ENCODE measurements at places on chromosomes 3 and 15. TPM values are rescaled to one million over a fixed set of nuclear protein-coding genes. Genes with fewer than 3 reads are reported as not detected.

The FAM174B gene
- total RNA-seq = 6.5 TPM

The P2RY13 gene
- not detected for total RNA-seq

The CEMIP gene
- 0.14 TPM for total RNA-seq

The LTF gene
- total RNA-seq = not detected

GRCh38 chr3:119924111-119925094, 142.5 kb downstream of the NR1I2 start:
- DNase-seq = no peak

DNA sequence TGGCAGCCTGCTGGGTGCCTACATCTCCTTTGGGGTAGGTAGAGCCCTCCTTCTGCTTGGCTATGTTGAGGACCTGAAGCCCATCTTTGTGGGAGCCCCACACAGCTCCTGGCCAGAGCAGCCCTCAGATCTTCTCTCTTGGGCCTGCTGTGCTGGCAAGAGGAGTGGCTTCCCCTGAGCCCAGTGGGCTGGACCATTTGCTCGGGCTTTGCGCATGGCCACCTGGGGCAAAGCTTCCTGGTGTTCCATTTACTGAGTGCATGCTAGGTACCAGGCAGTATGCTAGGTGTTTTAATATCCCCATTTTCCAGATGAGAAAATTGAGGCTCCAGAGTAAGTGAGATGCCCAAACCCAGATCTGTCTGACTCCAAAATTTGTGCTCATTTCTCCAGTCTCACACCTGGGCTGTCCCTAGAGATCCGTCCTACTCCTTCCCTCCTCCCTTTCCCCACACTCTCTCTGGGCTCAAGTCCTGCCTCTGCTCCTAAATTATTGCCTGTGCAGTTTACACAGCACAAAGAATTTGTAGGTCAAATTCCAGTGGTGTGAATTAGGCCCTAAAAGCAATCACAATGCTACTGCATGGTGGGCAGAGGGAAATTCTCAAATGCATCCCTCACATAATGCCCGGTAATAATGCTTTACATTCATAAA, 39.7 kb downstream of the SLC28A1 start:
- no peak for DNase-seq

GRCh38 chr3:126309861-126310655, 47.1 kb downstream of the KLF15 start:
- DNase-seq = no peak

- no peak for DNase-seq
These were observed at the start of gene ADCY5 for GRCh38 chr3:123448536-123449101. ADCY5 (minus strand) TSS chr3:123449090; CDS start chr3:123448545, 545 bp downstream.

- DNase-seq = no peak
These were observed 598.2 kb downstream of the NAALADL2 start for GRCh38 chr3:175457301-175457700.

GRCh38 chr3:72641684-72642083, 206.6 kb downstream of the SHQ1 start:
- DNase-seq = no peak

GRCh38 chr15:74173380-74174218, at the start of gene ISLR:
ISLR (plus strand) TSS chr15:74173710; CDS start chr15:74174859, 1,149 bp downstream.
- no peak for DNase-seq

DNA sequence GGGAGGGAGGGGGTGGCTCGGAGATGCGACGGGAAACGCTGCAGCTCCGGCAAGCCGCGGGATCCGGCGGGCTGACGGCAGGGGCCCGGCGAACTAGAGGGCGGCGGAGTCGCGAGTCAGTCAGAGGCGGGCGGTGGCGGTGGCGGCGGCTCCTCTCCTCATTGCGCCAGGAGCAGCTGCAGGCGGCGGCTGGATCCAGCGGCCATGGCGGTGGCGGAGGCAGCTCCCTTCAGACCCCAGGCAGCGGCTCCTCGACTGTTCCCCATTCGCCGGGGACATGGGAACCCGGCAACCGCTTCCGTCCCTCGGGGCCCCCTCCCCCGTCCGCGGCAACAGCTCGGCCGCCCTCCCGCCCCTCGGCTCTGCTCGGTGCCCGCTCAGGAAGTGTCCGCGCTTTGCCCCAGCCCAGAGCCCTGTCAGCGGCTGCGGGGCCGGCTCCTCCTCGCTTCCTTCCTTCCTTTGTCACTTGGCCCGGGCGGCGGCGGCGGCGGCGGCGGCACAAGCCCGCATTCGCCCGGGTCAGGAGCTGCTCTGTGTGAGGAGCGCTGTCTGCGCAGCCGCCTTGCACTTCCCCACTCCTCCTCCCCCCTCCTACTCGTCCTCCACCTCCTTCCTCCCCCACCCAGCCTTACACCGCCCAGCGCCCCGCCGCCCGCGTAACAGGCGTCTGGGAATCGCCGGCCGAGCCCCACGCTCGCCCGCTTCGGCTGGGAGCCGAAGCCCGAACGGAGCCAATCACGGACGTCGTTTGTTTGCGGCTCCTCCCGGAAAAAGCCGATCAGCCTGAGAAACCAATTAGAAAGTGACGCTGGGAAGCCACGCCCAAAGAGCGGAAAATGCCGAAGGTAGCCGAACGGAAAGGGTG, at the start of gene GSK3B:
TSS of gene GSK3B (minus strand) at position 537 of the 865 bp plus-strand sequence. CDS start 1,013 bp downstream, outside the sequence.
- peak; percentile 100 for DNase-seq

DNA sequence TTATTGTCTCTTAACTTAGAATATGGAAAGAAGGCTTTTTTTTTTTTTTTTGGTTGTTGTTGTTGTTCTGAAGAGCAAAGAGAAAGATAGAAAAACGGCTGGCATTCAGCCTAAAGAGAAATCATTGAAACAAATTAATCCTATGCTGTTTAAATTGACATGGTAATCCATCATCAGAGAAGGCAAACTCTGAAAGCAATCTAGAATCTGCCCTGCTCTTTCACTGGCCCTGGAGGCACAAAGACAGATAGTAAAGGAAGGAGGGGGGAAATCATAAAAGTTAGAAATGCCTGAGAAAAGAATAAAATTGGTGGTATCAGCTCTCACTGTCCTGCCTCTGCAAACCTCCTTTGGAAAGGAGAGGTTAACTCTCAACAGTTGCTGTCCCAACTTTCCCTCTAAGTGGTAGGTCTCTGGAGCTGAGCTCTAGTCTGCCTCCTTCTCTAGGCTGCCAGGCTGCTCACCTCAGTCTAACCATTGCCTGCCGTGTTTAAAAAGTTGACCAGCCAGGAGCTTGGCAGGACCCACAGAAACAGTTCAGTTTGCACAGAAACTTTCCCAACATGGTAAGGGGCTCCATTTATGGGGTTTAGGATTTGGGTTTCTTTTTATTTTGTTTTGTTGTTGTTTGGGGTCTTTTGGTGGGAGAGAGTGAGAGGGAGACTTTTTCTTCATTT, 13.4 kb upstream of the NR2F2 start:
- DNase-seq = no peak

DNA sequence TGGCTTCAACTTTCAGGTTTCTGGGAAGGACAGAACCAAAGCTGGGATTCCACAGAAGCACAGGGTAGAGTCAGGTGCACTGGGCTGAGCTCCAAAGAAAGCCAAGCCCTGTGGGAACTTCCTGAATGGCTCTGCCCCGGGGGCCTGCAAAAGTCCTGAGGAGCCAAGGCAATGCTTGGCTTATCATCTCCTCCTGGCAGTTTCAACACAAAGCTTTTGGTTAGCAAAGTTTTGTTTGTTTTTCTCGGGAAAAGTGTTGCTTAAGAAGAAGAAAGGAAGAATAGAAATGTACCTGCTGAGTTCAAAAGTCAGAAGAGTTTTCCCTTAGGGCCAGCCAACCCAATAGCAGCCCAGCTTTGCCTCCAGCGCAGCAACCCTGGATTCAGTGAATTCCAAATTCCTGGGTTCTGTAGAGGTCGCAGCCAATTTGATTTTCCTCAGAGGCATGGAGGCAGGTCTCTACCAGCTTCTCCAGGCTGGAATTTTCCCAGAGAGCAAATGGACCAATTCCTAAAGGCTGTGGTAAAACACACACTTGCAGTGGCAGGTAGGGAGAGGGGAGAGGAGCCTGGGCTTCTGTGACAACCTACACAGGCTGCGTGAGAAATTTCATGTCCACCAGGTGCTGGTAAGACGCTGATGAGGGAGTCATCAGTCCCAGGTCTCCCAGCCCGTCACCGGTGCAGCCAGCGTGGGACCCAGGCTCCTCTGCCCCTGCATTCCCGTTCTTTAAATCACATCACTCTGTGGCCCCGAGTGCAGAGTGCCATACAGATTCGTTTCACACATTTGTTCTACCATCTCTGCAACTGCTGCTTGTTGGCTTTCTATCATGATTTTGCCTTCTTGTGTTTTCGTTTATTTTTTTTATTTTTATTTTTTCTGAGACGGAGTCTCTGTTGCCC, 54.3 kb upstream of the SNRPA1 start:
- DNase-seq = peak; percentile 99

DNA sequence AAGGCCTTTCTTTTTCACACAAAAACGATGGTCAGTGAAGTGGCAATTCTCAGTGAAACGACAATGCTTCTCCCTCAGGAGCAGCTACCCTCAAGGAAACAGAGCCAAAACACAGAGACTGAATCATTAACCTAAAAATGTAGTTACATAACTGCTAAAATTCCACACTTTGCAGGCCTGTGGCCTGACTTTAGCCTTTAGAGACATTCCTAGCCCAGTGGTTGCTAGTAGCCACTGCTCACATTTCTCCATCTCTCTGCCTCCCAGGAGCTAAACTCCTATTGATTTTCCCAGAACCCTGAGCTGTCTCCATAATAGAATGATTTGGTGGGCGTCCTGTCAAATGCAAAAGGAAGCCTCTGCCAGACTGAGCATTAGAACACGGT, 630.1 kb upstream of the KCNMB2 start:
- DNase-seq = peak; percentile 68

DNA sequence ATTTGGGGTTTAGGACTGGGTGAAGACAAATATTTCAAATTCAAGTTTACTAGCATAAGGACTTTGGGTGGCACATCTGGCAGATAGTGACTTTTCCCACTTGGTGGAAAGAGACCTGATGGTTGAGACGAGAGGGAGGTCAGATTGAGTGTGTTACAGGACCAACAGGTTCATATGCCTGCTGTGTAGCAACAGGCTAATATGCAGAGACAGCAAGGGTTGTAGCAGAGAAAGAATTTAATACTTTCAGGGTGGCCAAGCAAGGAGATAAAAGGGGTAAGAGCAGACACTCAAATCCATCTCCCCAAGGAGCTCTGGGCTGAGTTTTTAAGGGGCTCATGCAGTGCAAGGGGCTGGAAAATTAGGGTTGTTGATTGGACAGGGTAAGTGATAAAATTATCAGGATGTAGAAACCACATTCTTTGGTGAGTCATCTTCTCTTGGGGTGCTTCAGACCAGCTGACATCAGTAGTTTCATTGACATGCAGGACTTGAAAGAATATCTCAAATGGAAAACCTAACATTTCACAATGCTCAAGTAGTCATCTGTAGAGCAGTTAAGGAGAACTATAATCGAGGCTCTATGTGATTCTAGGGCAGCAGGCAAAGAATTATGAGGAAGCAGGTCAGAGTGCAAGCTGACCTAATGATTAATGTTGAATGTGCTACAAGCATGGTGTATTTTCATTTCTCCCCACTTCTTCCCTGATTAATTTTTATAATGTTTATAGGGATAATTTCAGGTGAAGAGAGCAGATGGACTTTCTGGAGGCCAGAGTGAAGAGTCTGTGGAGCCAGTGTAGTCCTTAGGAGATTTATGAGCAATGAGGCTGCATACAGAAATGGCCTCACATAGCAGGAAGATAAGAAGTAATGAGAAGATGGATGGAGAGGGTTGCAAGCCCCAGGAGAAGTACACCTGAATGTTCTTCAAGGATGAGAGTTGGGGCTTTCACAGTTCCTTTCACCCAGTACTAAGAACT, 13.7 kb downstream of the FOXB1 start:
- DNase-seq = peak; percentile 46

Data from MCF 10A (cell line).